Ovary (tissue), 10 donors: ENCODE measurements at places on chromosomes 4 and X. TPM values are rescaled to one million over a fixed set of nuclear protein-coding genes. Genes with fewer than 3 reads are reported as not detected.

S100P gene
- 0.60 TPM for total RNA-seq

ZNF518B gene
- total RNA-seq, result 22.7 TPM

PRICKLE3 gene
- total RNA-seq, result 13.7 TPM

MTNR1A gene
- total RNA-seq, result not detected

NEIL3 gene
- not detected for total RNA-seq

XPNPEP2 gene
- 0.28 TPM for total RNA-seq
